Stimulated activated naive CD8-positive, alpha-beta T cell treated with anti-CD3 and anti-CD28 coated beads, Interleukin-15, amount 100 ng/mL, for 72 hours (primary cell): ENCODE measurements at places on chromosomes 12 and 14.

DNA sequence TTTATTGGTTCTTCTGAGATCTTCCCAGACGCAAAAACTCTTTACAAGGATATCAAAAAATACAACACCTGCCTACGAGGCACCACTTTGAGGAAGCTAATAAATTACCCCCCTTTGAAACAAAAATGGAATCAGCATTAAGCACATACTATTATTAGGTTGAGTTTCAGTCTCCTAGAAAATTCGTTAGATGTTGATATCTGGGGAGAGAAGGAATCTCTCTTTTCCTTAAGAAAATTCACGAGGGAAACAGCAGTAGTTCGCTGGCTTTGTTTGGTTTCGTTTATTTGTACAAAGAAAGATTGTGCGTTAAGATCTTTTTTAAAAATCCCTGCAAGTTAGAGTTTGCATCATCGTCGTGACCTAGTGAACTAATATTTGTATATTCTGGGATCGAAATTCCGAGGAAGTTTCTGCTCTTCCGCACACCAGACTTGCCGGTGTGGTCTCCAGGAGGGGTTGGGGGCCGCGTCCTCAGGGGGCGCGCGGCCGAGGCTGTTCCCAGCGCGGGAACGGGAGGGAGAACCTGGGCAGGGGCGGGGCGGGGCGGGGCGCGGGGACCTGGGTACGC lies 12.1 kb downstream of the NKX2-1 start:
- no peak for DNase-seq

DNA sequence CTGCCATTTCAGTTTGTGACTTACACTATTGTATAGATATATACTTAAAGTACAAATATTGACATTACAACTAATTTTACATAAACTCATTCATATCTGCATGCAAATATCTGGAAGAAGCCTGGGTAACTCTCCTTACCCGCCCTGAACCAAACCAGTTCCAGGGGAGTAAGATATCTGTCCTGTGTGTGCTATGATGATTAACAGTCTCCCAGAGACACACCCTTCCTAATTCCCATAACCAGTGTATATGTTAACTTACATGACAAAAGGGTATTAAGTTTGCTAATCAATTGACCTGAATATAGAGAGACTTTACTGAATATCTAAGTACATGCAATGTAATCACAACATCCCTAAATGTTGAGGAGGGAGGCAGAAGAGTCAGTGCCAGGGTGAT lies 23.0 kb downstream of the PRB3 start:
- DNase-seq, result no peak

GRCh38 chr12:14167005-14167628 lies 185.7 kb upstream of the GRIN2B start:
- DNase-seq, result peak; percentile 37

GRCh38 chr12:5977556-5977955 lies 32.5 kb upstream of the ANO2 start:
- no peak for DNase-seq

- peak; percentile 93 for DNase-seq
Observed at GRCh38 chr12:109844983-109845823, 12.0 kb upstream of the TRPV4 start.

DNA sequence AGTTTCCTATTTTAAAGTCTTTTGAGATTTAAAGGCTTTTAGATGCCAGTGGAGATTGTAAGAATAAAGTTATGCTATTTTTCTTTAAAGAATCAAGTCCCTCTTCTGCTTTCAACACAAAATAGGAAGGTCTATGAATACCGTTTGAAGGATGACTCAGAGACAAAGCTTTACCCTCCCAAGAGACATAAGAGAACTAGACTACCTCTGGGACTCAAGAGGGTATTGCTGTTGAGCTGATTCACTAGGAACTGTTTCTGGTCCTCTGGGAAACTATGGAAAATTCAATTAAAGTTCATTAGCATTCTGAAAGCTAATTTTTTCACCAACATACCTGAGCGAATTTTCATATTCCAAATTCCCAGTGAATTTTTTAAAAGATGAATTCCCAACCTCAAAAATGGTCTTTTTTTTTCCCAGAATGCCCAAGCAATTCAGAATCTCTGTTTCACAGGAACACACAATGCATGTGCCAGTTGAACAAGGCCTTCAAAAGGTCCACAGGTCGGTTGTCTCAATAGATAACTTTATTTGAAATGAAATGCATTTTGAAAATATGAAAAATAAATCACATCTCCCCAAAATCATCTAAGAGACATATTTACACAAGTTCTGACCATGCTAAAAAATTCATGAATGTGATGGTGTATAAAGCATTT lies 6.5 kb downstream of the PHLDA1 start:
- DNase-seq, result no peak

DNA sequence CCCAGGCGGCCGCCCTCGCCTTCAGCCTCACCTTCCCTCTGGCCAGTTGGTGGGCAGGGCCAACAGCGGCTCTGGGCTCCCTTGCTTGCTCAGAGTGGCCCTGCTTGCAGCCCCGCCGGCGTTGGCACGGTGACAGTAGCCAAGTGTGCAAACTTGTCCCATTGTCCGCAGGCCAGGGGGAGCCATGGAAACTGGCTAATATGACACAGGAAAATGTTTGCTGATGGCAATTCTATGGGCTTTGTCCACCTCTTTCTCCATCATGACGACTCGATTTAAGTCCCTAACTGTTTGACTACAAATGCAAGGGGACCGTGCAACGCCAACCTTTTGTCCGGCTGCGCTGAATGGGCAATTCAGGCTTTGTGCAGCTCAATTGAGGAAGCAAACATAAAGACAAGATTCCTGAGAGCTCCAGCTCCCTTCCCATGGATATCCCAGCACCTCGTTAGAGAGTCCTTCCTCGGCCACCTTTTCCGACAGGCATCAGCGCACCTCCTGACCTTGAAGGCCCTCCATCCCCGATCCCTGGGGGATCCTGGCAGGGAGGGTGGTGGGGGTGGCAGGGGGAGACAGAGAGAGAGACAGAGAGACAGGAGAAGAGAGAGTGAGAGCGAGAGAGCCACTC lies 785 bp upstream of the FAM181A start:
- no peak for DNase-seq

GRCh38 chr14:68664225-68664681 lies 128.6 kb downstream of the ZFP36L1 start:
- DNase-seq, result peak; percentile 52

DNA sequence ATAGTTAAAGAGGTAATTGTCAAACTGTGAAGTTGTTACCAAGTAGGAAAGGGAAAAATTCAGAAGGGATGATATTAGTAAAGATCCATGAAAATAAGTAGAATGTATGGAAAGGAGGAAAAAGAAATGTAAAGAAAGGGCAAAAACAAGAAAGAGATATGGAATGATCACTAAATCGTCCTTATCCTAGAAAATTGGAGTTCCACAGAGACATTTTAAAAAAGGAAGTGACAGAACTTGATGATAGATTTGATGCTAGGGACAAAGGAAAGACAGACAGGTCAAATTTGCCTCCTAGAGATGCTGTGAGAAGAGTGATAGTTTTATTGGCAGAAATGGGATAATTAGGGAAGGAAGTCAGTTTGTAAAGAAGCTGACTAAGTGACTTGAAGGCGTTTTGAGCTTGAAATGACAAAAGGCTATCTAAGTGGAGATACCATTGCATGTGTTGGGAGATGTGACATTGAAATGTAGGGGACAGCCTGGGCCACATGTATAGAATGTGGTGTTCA lies 20.6 kb downstream of the TTC8 start:
- no peak for DNase-seq

- no peak for DNase-seq
Observed at GRCh38 chr12:28130625-28131598, 59.3 kb upstream of the CCDC91 start.

GRCh38 chr14:76767681-76768656 lies 6.7 kb downstream of the VASH1 start:
- DNase-seq, result peak; percentile 66

- no peak for DNase-seq
Observed at GRCh38 chr12:121652767-121653497, 16.5 kb downstream of the MORN3 start.

DNA sequence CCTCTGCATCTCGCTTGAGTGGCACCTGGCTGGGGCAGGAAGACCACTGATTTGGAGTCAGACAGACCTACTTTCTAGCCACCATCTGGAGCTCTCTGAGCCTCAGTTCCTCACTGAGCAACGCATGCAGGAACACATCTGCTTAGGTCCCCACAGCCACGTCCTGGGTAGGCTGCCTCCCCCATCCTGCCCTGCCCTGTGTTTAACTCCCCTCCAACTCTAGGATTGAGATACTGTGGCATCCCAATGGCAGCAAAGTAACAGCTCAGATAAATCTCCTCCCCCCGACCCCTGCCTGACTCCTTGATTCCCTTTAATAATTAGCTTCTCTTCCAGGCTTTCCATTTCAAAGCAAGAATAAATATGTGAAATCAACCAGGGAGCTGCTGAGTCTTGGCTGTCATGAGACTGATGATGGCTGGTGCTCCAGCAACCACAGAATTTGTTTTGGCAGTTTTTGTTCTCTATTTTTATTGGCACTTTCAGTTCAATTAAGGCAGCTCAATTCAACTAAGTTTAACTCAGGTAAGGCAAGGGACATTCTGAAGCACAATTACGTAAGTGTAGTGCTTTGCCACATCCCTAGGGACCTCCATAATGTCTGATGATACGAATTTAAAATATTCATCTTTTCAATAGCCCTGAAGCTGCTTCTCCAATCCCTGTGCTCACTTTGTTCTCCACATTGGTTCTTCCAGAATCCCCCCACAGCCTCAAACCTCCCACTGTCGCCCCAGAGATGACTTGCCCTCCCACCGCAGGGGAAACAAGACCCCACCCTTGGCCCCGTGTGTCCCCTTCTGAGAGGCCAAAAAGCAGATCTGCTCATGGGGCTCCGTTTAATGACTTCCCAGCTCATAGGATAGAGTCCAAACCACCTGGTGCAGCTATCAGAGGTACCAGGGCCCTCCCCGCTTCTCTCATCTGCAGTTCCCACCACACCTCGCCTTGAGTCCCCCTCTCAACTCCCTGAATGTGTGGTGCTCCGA lies 58.2 kb downstream of the ESR2 start:
- DNase-seq, result no peak

- no peak for DNase-seq
Observed at GRCh38 chr12:119678459-119678858, 10.5 kb downstream of the PRKAB1 start.

GRCh38 chr12:32039347-32039746 lies 67.3 kb upstream of the BICD1 start:
- no peak for DNase-seq

DNA sequence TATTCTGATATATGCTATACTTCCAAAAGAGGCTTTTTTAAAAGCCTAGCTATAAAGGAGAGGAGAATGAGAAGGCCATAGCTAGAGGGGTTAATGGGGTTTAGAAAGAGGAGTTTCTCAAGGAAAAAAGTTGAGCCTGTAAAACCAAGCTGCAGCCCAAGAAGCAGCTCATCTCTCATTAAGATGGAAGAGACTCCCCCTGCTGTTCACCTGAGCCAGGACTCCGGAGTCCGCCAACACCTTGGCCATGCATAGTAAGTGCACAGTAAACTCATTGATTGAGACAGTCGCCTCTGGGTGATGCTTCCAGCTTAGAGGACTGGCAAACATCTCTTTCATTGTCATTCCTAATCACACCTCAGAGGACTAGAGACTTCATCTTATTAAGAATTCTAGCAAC lies 46.2 kb downstream of the ANO2 start:
- no peak for DNase-seq

DNA sequence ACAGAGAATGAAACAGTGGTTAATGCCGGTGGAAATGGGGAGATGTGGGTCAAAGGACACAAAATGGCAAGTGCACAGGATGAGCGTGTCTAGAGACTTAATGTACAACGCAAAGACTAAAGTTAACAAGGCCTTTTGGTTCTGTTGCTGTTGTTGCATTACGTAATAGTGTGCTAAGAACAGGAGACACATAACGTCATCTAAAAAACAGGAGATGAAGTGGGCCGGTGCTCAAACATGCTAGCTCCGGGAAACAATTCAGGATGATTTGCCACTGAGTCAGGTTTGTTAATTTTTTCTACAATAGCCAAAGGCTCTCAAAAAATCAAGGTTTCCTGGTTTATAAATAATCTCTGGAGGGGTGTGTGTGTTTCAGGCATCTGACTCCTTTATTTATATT lies 55.5 kb downstream of the ETV6 start:
- no peak for DNase-seq

DNA sequence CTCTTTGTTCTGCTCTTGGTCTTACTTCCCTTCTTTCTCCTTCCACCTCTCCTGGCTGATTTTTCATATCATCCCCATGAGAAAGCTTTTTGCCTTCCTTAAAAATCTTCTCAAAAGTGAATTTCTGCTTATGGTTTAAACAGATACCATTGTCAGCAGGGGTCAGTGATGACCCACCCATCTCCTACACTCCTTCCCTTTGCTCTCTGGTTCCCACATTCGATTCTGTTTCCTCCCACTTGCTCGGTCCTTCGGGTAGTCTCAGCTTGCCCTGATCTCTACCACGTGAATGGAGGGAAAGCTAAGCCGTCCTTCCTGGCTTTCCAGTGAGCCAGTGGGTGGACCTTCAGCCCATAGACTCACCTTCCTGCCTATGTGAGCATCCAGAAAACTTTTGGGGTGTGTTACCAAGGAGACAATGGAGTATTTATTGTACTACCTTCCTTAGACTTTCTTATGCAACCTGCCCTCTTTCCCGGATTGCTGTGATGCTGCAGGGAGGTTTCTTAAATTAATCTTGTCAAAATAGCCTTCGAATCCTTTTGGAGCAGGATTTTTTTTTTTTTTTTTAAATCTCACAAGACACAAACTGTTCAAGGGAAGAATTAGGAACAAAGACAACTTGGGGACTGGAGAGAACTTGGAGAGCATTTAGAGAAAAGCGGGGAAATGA lies 306.3 kb downstream of the CACNA1C start:
- no peak for DNase-seq

- DNase-seq, result no peak
Observed at GRCh38 chr14:94120667-94121340, 8.6 kb downstream of the IFI27L2 start.

DNA sequence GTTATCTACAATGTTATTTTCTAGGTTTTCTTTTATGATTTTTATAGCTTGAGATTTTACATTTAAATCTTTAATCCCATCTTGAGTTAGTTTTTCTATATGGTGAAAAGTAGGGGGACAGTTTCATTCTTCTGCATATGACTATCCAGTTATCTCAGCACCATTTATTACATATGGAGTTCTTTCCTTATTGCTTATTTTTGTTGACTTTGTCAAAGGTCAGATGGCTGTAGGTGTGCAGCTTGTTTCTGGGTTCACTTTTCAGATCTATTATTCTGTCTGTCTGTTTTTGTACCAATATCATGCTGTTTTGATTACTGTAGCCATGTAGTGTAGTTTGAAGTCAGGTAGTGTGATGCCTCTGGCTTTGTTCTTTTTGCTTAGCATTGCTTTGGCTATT lies 477.3 kb downstream of the TMEM117 start:
- DNase-seq, result no peak

DNA sequence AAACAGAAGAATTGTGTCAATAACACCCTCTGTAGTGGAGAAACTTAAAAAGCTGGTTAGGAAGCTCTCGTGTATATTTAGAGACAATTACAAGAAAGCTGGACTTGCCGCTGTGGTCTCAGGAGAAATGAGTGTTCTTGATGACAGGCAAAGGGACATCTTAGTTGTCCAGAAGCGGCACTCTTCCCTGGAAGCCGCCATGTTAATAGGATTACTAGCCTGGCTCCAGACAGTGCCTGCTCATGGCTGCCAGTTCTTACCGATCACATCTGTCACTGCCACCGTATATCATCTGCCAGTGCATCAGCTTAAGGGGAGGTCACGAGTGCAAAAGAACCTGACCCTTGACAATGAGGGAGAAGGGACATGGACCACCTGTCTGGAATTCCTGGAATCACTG lies 48.9 kb downstream of the C14orf132 start:
- no peak for DNase-seq

GRCh38 chr14:21626491-21627230 lies 8.1 kb downstream of the OR10G2 start:
- no peak for DNase-seq
